GM23248 (cell line): ENCODE measurements at places on chromosomes 2 and 18. TPM values are rescaled to one million over a fixed set of nuclear protein-coding genes. Genes with fewer than 3 reads are reported as not detected.
A peak's percentile ranks its signal among the peaks of the same experiment; 100 is the strongest.

GRCh38 chr2:84088656-84089055 lies 370.4 kb downstream of the SUCLG1 start:
- DNase-seq: no peak

Gene NEB
- polyA plus RNA-seq: 0.11 and 0.22 TPM in 2 replicates

Gene SERPINB11
- not detected in 2 replicates for polyA plus RNA-seq

Gene BBS5
- polyA plus RNA-seq: 2.8 and 4.5 TPM in 2 replicates

DNA sequence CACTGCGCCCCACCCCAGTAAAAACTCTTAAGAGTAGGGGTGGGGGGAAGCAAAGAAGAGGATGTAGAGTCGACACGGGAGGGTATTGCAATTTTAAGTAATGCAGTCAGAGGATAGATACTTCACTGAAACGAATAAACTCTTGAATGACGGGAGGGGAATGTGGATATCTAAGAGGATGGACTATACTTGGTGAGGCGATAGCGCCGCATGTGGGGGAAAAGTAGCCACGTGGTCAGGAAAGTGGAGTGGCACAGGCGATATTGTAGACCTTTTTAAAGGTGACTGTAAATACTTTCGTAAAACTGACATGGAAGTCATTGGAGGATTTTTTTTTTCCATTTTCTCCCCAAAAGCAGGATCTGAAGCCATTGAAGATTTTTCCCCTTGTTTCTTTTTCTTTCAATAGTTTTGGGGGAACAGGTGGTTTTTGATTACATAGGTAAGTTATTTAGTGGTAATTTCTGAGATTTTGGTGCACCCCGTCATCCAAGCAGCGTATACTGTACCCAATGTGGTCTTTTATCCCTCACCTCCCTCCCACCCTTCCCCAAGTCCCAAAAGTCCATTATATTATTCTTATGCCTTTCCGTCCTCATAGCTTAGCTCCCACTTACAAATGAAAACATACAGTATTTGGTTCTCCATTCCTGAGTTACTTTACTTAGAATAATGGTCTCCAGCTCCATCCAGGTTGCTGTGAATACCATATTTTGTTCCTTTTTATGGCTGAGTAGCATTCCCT lies 13.8 kb downstream of the CLK1 start:
- DNase-seq: no peak

DNA sequence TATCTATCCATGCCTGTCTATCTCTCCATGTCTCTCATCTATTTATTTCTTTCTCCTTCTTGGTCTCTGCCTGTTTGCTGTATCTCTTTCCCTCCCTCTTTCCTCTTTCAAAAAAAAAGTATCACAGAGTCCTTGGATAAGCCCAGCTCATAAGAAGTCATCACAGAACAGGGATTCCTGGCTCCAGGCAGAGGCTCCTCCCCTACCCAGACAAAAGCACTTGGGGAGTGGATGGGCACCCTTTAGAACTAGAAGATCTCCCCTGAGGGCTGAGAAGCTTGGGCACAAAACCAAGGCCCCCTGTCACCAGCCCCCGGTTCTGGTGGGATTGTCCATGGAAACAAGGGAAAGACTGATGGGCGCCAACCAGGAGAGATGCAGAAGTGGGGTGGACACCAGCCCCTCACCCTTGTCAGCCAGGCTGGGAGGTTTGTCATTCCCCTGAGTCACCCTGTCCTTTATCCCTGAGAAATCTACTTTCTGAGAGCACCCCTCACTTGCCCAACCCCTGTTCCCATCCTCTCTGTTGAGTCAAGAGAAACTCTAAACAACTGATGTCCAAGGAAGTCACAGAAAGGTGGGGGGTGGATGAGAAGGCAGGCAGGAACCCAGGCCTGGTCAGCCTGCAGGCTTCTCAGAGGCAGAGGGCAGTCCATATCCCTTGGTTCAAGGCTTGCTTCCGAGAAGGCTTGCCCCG lies 127.1 kb downstream of the TNS1 start:
- DNase-seq: peak; percentile 83

Gene STAT4
- 1.9 and 2.2 TPM in 2 replicates for polyA plus RNA-seq

DNA sequence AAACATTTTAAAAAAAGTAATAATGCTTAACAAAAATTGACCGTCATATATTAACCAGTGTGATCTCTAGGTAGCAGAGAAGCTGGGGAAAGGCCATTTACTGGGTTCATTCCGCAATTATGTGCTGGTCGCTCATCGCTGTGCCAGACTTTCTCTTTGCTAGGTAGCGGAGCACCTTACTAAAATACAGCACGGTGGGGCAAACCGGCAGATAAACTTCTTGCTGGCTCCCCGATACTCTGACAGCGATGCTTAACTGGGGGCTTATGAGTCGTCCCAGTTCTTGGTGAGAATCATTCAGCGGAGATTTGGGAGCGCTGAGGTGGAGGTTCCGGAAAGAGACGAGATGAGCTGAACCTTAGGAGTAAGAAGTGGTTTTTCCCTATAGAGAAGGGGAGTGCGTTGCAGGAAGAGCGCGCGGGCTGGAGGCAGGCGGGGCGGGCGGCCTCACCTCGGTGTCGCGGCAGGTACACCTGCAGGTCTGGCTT lies 605 bp downstream of the C2orf68 start:
- peak; percentile 48 for DNase-seq

DNA sequence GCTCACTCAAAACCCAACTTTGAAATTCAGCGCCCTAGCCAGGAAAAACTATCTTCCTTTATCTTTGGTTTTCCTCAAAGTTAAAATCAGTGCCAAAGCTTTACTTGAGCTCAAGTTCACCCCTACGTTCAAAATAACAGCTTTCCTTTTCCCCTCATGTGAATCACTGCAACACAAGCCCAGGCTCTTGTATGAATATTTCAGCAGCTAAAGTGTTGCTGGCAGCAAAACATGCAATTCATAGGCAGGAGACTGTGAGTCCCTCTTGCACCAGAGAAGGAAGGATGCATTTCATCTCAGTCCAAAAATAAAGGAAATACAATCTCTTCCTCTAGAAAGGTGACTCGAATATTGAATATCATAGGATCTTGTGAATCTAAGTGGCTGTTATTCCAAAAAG lies 461.3 kb upstream of the SOX11 start:
- DNase-seq: no peak

DNA sequence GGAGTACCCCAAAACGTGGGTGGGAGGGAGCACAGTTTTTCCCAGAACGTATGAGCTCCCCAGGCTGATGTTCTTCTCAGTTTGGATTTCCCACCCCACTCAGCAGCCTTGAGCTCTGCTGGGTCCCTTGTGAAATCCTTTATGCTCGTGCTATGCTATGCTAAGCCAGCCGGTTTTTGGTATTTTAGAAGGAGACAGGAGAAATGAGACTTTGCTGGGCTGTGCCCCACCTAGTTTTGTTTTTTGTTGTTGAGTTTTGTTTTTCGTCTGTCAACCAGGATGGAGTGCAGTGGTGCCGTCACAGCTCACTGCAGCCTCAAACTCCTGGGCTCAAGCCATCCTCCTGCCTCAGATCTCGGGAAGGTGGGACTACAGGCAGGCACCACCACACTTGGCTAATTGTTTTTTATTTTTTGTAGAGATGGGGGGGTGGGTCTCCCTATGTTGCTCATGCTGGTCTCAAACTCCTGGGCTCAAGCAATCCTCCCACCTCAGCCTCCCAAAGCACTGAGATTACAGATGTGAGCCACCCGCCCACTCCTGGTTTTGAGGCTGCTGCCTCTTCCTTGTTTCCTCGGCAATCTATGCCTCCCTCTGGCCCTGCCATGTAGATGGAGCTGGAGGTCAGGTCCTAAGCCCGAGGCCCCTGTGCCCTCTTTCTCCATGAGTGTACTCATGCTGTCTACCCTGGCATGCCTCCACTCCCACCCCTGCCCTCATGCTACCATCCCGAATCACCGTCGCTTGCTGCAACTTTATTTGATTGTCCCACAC lies 17.5 kb upstream of the MGAT4A start:
- no peak for DNase-seq

- DNase-seq: peak; percentile 96
Observed at GRCh38 chr2:36478332-36478738, 119.6 kb downstream of the FEZ2 start.

- no peak for DNase-seq
Observed at GRCh38 chr2:84375020-84375419, 84.1 kb downstream of the SUCLG1 start.

DNA sequence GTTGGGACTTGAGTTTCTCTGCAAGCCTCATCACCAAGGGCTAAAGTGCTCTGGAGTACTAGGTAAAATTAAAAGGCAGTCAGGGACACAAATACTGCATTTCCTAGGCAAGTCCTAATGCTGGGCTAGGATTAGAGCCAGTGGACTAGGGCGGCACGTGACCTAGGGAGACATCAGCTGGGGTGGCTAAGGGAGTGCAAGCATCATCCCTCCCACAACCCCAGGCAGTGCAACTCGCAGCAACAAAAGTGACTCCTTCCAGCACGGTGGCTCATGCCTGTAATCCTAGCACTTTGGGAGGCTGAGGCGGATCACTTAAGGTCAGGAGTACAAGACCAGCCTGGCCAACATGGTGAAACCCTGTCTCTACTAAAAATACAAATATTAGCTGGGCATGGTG lies 30.7 kb upstream of the UPP2 start:
- DNase-seq: no peak

Gene YES1
- 23.6 and 23.8 TPM in 2 replicates for polyA plus RNA-seq

Gene GKN1
- not detected in 2 replicates for polyA plus RNA-seq

- DNase-seq: no peak
Observed at GRCh38 chr2:106232638-106233349, 38.7 kb upstream of the UXS1 start.

- peak; percentile 39 for DNase-seq
Observed at GRCh38 chr2:170823088-170823897, 6.6 kb downstream of the GAD1 start.

Gene STAM2
- polyA plus RNA-seq: 14.7 and 14.9 TPM in 2 replicates

- DNase-seq: no peak
Observed at GRCh38 chr2:24642351-24642750, 150.8 kb downstream of the PTRHD1 start.

DNA sequence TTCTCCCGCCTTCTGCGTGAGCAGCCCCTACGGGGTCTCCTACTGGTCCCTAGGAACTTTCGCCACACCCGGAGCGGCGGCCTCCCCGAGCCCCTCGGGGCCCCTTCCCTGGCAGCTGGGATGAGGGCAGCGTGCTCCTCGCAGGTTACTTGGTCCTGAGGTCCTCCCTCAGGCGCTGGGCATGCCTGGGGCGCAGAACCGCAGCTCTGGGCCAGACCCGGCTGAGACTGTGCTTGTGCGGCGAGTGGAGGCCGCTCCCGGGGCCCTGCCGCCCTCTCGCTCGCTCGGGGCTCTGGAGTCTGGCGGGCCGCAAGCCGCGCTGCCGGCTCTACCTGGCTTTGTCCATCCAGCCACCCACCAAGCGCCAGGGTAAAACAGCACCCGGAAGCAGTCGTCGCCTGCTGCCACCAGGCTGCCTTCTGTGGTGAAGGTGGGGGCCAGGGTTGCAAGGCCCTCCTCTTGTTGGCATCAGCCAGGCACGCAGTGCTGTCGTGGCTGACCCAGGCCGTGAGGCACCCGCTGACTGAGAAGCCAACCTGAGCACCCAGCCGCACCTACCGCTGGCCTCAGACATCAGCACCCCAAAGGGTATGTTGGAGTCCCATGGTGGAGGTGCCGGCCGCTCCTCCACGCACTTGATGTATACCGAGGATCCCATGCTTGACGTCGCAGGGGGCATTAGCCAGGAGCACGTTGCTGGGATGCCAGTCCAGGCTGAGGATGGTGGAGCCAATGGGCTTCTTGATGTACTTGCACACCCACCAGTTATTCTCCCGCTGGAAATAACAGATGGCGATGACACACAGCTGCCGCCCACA lies 46.1 kb upstream of the PTH2R start:
- no peak for DNase-seq
